NCI-H187 (cell line): ENCODE measurements at places on chromosomes 6 and 20.

- DNase-seq = no peak
Measured at GRCh38 chr6:32669893-32670292, 3.4 kb upstream of the HLA-DQB1 start.

- no peak for DNase-seq
Measured at GRCh38 chr6:105603788-105604586, 201.1 kb upstream of the PREP start.

GRCh38 chr20:34843421-34843820 lies 18.0 kb upstream of the NCOA6 start:
- DNase-seq = no peak

DNA sequence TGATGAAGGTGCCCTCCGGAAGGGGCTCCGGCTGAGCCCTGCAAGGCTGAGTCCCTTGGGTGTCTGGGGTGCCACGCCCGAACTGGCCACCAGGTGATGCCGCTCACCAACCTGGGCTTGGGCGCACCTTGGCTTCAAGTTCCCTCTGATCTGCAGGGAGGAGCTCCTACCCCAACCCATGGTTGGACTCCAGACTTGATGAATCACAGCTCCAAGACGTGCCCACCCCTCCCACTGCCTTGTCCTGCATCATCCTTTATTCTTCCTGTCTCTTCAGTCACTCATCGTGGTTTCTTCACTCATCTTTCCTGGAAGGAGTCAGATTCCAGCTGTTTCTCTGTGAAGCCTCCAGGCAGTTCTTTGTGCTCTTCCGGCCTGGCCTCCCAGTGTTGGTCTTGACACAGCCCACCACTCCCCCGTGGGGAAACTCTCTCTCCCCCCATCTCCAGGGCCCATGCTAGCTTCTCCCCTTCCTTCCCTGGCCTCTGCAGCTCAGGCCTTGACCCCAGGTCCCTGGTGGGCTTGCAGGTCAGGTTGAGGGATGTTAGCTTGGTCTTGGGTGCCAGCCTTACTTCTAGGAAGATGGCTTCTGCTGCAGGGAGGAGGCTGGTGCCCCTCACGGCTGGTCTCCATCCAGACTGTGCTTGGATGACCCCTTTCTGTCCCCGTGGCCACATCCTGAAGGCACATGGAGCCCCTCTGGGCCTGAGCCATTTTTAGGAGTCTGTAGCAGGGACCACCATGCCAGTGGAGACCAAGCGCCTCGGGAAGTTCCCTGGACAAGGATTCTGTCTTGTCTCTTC lies 2.6 kb upstream of the ZBP1 start:
- DNase-seq = peak; percentile 10

GRCh38 chr20:60970601-60971000 lies 281.5 kb upstream of the CDH4 start:
- no peak for DNase-seq
